ENCODE measurements at places on chromosomes 12 and 14. TPM values are rescaled to one million over a fixed set of nuclear protein-coding genes. Genes with fewer than 3 reads are reported as not detected.

Gene IFNG-AS1
- 0.58 TPM for total RNA-seq

Gene ADCY6
- 22.6 TPM for total RNA-seq

Gene LTB4R
- 71.6 TPM for total RNA-seq

Gene DNAI7
- 1.0 TPM for total RNA-seq

Gene C12orf50
- total RNA-seq, result not detected

DNA sequence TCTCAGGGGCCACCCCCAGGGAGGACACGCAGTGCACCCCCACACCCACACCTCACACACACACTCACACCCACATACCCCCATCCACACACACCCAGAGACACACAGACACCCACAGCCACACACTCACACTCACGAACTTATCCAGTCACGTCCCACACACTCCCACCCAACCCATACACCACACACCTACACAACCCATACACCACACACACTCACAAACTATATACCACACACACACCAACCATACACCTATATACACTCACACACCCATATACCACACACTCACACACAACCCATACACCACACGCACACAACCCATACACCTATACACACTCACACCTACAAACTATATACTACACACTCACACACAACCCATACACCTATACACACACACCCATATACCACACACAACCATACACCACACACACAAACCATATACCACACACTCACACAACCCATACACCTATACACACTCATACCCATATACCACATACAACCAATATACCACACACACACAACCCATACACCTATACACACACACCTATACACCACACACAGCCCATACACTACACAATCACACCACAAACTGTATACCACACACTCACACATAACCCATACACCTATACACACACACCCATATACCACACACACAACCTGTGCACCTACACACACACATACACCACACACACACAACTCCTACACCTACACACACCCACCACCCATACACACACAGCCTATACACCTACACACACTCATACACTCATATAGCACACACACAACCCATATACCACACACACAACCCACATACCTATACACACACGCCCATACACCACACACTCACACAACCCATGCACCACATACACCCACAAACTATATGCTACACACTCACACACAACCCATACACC lies 42.7 kb downstream of the TMEM121 start:
- DNase-seq, result no peak

DNA sequence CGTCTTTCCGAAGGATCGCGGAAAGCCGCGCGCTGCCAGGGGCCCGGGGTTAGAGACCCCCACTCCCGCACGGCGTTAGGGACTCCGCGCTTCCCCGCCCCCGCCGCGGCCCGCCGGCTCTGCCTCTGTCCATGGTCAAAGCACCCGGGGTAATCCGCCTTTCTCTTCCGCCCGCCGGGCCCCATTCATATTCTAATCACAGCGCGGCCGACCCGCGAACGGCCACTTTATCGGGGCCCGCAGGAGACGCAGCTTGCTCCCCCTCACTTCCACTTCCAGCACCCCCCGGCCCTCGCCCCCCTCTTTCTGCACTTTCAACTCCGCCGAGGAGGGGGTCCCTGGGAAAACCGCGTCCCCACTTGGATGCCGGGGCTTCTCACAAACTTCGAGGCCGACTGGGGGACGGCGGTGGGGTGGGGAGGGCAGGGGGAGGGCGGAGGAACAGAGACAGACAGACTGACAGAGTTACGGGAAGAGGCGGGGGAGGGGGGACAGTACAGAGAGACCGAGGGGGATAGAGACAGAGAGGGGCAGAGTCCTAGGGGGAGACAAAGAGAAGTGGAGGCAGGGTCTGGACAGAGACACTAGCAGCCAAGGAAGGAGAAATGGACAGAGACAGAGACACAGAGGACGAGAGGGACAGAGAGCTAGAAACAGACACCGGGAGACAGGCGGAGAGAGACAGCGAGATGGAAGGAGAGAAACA lies 1.1 kb upstream of the RFX4 start:
- DNase-seq, result no peak

GRCh38 chr12:58533652-58534051 lies 386.7 kb downstream of the LRIG3 start:
- no peak for DNase-seq

GRCh38 chr14:69532561-69533340 lies 41.9 kb downstream of the CCDC177 start:
- no peak for DNase-seq

GRCh38 chr14:86646696-86647690 lies 1117.0 kb downstream of the FLRT2 start:
- DNase-seq, result no peak

DNA sequence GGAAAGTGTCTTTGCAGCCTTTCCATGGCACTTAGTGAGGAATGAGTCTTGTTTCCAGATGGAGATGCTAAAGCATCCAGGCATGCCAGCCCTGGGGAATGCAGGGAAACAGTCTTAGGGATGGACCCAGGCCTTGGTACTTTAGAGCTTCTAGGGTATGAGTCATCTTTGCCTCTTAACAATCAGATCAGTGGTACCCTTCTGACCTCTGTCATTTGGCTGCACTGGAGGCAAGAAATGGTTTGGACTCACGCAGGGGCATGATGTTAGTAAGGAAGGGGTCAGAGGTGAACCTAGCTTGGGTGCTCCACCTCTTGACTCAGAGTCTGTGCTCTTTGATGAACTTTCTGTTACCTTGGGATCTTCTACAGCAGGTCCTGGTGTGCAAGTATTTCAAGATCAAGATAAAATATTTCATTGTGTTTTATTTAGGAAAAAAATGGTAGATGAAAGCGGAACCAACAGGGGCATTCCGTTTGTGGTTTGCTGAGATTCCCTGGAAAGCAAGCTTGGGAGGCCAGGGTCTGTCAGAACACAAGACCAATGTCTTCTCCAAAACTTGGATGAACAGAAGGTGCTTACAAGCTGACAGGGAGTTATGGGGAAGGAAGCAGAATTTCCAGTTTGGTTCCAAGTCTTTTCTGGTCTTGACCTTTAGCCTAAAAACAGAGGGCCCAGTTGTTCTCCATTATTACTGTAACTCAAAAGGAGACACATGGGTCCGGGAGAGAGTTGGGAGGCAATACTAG lies 216.2 kb downstream of the ZFP36L1 start:
- no peak for DNase-seq

DNA sequence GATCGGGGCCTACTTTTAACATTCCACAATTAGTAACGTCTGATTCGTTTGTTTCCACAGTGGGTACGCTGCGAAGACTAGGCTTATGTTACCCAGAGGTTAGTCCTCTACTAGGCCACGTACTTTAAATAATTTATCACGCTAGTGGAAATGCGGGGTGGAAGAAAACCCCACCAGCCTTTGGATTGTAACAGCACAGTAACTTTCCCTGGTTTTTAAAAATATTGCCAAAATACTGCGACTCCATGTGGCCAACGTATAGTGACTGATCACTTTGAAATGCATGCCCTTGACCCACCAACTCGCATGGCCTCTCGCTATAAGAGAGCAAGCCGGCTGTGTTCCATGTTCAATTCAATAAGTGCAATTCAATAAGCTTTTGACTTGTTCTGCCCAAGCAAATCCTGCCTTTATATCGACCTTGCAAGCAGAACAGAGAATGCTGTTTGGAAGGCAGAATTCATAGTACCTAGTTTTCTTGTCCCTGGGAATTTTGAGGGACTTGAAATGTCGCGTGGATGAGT lies 882 bp upstream of the GTF2A1 start:
- DNase-seq, result no peak

DNA sequence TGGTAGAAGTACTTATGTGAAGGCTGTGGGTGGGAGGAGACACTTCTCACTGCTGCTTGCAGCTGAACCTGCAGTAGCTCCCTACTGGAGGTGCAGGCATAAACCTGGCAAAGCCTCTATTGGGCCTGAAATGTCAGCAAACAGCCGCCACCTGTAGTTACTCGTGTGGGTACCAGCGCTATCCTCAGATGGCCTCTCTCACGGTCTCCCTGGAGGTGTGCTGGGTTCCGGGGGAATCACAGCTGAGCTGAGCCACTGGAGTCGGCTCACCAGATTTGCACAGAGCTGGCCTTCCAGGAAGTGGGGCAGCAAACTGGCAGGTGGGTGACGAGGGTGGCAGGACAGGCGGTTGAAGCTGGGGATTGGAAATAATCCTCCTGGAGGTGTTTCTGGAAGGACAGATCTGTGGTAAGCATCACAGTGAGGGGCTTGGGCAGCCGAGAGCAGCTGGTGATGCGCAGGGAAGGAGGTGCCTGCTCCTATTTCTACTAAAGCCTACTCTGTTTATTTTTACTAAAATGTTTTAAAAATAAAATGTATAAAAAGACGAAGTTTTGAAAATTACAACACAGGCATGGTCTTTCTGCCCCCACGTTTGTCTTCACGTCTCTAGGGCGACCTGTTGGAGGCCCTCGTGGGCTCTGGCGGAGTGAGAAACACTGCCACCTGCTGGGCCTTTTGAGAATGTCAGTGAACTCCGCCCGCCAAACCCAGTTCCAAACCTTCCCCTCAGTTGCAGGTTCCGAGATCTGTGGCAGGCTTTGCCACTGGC lies 67.8 kb upstream of the PLEKHG3 start:
- DNase-seq, result peak; percentile 46

- no peak for DNase-seq
Observed at GRCh38 chr14:104723651-104724406, at the start of gene ADSS1. ADSS1 (plus strand) TSS chr14:104724229; CDS start chr14:104724271, 42 bp downstream.

- DNase-seq, result no peak
Observed at GRCh38 chr12:93572712-93573551, 457 bp downstream of the SOCS2 start.

- no peak for DNase-seq
Observed at GRCh38 chr14:54299410-54300363, 97.1 kb upstream of the CDKN3 start.

- no peak for DNase-seq
Observed at GRCh38 chr12:77401064-77401769, 335.8 kb upstream of the E2F7 start.
